ENCODE measurements at places on chromosomes 3 and 15. TPM values are rescaled to one million over a fixed set of nuclear protein-coding genes. Genes with fewer than 3 reads are reported as not detected.

ITIH1 gene
- total RNA-seq, result not detected

IL17RB gene
- 12.4 TPM for total RNA-seq

GOLGA8G gene
- not detected for total RNA-seq

LRRC15 gene
- 1.1 TPM for total RNA-seq

SLC7A14 gene
- total RNA-seq, result not detected

PLA2G4D gene
- not detected for total RNA-seq

FAM107A gene
- total RNA-seq, result 91.5 TPM

SLC28A1 gene
- not detected for total RNA-seq

SLC9A9 gene
- 13.3 TPM for total RNA-seq

CACNA2D2 gene
- 119 TPM for total RNA-seq

OXTR gene
- 0.55 TPM for total RNA-seq

TERC gene
- total RNA-seq, result 5.4 TPM

MED12L gene
- total RNA-seq, result 0.69 TPM

CYP1A2 gene
- total RNA-seq, result 0.32 TPM

GOLGA6D gene
- total RNA-seq, result not detected

DPPA2 gene
- total RNA-seq, result not detected

MAGEF1 gene
- 30.3 TPM for total RNA-seq

EPHB1 gene
- total RNA-seq, result 1.6 TPM

KLF15 gene
- total RNA-seq, result 44.6 TPM

REC114 gene
- total RNA-seq, result not detected

MESP1 gene
- total RNA-seq, result 4.9 TPM

RASGRP1 gene
- 9.4 TPM for total RNA-seq

UBAP1L gene
- 4.9 TPM for total RNA-seq

FILIP1L gene
- total RNA-seq, result 43.2 TPM

GYG1 gene
- 45.6 TPM for total RNA-seq

ABI3BP gene
- 207 TPM for total RNA-seq

GSK3B gene
- total RNA-seq, result 55.2 TPM

UACA gene
- 39.9 TPM for total RNA-seq

PHLDB2 gene
- total RNA-seq, result 60.8 TPM

HTR3E gene
- total RNA-seq, result not detected

NUDT16 gene
- total RNA-seq, result 47.2 TPM
